HT1080 (cell line): ENCODE measurements at places on chromosomes 16 and 17.
A peak's percentile ranks its signal among the peaks of the same experiment; 100 is the strongest.

- DNase-seq = peak; percentile 28
Observed at GRCh38 chr17:48488548-48489106, 42.2 kb downstream of the HOXB1 start.

DNA sequence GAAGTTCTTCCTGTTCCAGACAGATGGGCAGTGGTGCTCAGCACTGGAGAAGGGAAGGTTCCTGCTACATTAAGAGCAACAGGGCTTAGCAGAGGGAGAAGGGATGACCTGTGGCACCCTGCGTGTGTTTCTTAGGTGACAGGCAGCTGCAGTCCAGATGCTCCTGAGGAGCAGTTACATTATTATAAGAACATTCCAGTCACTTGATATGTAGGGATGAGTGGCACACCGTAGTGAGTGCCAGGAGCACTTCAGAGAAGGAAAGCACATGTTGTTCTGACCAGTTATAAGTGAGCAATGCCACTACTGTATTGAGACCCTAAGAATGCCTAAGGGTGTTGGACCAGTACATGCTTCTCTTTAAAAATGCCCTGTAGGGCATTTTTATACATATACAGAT, 39.9 kb upstream of the MRC2 start:
- DNase-seq = no peak

GRCh38 chr17:31731118-31731517, 127.9 kb downstream of the COPRS start:
- no peak for DNase-seq

- no peak for DNase-seq
Observed at GRCh38 chr16:76518781-76519180, 241.6 kb downstream of the CNTNAP4 start.

- DNase-seq = no peak
Observed at GRCh38 chr16:74192281-74192797, 104.3 kb upstream of the PSMD7 start.

- DNase-seq = no peak
Observed at GRCh38 chr16:30367349-30368009, 2.8 kb downstream of the TBC1D10B start.

- DNase-seq = peak; percentile 95
Observed at GRCh38 chr16:66926961-66927436, 1.7 kb upstream of the RRAD start.
